ENCODE measurements at places on chromosomes 2 and 18. TPM values are rescaled to one million over a fixed set of nuclear protein-coding genes. Genes with fewer than 3 reads are reported as not detected.

GRCh38 chr2:191241418-191241817 lies 3.8 kb upstream of the MYO1B start:
- no peak for DNase-seq

DNA sequence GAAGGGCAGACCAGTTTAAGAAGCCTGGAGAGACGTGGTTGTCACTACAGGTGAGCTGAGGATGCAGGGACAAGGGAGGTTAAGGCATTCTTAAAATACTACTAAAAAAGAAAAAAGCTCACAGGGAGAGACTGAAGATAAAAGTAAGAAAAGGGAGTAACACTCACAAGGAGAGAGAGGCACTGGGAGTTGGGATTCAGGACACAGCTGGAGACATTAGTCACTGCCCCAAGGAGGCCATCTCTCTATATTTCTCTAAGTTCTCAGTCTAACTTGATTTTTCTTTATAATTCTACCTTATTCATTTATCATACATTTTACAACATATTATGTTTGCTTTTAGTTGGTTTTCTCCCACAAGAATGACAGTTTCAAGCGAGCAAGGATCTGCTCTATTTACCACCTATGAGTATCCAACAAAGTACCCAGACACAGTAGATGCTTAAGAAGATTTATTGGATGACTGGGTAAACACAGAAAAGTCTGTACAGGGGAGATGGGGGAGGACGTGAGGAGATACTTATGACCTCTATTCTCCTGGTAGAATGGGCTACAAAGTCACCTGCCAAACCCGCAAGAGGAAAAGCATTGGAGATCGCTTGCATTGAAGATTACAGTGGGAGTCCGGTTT lies 2.2 kb downstream of the SERPINE2 start:
- DNase-seq: no peak

DNA sequence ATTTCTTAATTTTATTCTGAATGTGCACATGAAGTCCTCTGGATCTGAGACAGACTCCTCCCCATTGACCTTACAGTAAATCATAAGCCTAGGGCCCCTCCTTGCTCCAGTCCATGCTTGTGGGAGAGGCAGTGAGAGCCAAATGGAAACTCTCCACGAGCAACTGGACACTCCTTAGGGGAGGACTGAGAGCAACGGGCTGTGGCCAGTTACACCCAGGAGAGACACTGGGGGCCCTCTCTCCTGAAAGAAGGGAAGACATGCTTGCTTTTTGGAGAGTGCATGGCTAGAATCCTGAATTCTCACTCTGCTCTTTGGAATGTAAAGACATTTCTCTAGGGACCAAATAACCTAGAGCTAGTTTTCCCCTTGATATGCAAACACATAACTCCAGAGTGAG lies 49.0 kb upstream of the BIN1 start:
- no peak for DNase-seq

DNA sequence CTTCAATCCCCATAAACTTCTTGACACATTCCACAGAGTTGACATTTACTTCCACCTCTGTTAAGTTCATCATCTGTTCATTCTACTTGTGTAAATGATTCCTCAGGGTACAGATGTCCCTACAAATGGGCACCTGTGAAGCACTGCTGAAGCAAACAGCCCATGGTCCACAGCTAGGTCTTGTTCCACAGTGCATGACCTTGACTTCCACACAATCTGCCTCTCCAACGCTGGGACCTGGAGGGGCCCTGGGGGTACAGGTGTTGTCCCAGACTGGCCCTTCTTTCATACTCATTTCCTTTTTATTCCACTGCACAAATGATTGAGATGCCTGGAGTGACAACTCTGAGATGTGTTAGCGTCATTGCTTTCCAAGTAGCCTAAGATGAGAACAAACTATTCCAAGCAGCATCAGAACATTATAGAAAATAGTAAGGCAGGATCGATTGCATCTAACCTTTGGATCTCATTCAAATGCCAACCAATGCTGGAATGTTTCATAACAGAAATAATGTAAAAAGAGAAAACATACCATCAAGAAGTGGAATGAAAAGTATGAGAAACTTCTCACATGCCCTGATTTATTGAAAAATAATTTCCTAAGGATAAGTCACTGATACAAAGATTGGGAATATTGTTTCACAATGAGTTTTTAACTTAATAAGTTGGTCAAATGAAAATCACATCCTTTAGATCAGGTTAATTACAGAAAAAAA lies 31.2 kb downstream of the PIEZO2 start:
- no peak for DNase-seq

GRCh38 chr2:120109186-120110061 lies 96.5 kb downstream of the EPB41L5 start:
- peak; percentile 19 for DNase-seq

GRCh38 chr2:69779258-69780001 lies 37.5 kb downstream of the ANXA4 start:
- no peak for DNase-seq

- no peak for DNase-seq
These were observed 2.8 kb upstream of the SETBP1 start for GRCh38 chr18:44677933-44678332.

- no peak for DNase-seq
These were observed 159.0 kb downstream of the ANTXR1 start for GRCh38 chr2:69171897-69172525.

- no peak for DNase-seq
These were observed 53.6 kb downstream of the EIPR1 start for GRCh38 chr2:3324036-3324386.

- DNase-seq: no peak
These were observed 1322.9 kb upstream of the TMEFF2 start for GRCh38 chr2:193517615-193518014.

The ONECUT2 gene
- total RNA-seq: 0.03 TPM

The ACTR2 gene
- 407 TPM for total RNA-seq

The FSHR gene
- not detected for total RNA-seq

The PDCD1 gene
- total RNA-seq: 3.6 TPM

The STEAP3 gene
- total RNA-seq: 7.6 TPM
